Progenitor cell of endocrine pancreas (in vitro differentiated cells): ENCODE measurements at places on chromosomes 11 and 22.

- no peak for DNase-seq
Observed at GRCh38 chr11:76292583-76293188, 86.4 kb upstream of the WNT11 start.

DNA sequence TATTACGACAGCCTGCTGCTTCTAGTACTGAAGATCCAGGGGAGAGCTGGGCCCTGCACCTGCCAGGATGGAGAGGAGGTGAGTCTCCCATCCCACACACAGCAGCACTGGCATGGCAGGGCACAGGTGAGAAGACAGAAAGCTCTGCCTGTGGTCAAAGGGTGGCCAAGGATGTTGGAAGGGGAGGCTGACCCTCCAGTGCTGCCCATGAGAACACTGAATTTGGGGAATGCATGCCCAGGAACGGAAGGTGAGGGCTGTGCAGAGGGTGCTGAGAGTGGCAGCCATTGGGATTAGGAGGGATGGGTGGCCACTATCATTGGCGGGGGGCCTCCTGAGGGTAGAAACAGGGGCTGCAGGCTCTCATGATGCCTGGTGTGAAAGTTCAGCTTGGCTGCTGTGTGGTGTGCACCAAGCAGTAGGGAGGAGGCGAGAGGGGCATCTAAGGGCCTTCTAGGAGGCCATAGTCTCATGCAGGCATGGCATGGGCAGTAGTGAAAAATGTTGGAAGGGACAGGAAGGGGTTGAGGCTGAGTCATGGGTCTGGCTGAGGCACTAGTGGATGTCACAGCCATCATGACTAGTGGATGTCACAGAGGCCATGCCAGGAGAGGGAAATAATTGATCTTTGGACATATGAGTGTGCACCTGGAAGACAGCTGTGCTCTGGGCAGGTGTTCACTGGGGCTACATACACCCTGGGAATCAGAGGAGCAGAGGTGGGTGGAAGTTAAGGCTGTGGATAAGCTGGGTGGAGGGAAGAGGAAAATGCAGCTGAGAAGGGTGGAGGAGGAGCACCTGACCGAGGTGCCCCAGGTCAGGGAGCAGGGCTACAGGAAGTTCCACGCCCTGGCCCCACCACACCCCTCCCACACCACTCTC is 2.5 kb upstream of the LRRC74B start:
- DNase-seq = no peak

DNA sequence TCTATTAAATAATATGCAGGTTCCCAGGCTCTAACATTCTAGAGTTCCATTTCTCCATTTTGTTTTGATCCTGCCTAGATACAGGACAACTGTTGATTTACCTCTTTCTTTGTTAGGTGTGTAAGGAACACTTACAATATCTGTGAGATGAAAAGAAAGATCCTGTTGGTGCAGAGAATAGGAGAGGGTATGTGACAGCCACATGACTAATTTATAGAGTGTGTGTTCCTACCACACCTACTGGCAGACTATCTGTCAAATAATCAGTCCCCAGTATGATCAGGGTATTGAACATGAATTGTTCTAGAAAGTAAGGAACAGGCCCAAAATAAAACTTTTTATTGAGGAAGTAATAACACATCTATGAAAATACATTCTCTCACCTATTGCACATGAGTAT is 10.2 kb downstream of the MMP10 start:
- DNase-seq = no peak

- no peak for DNase-seq
Observed at GRCh38 chr11:15705891-15706290, 591.2 kb downstream of the INSC start.

- no peak for DNase-seq
Observed at GRCh38 chr11:117182551-117182935, 4.0 kb downstream of the SIDT2 start.

DNA sequence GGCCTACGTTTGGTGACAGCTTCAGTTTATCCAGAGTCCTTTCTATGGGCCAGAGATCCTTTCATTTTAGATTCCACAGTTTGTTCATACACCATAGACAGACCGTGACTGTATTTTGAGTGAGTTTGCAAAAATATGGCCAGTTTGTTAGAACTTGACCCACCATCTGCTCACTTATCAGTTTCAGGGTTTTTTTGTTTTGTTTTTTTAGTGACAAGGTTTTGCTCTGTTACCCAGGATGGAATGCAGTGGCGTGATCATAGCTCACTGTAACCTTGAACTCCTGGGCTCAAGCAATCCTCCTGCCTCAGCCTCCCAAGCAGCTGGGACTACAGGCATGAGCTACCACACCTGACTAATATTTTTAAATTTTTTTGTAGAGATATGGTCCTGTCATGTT is 9.1 kb upstream of the CKAP5 start:
- DNase-seq = no peak

DNA sequence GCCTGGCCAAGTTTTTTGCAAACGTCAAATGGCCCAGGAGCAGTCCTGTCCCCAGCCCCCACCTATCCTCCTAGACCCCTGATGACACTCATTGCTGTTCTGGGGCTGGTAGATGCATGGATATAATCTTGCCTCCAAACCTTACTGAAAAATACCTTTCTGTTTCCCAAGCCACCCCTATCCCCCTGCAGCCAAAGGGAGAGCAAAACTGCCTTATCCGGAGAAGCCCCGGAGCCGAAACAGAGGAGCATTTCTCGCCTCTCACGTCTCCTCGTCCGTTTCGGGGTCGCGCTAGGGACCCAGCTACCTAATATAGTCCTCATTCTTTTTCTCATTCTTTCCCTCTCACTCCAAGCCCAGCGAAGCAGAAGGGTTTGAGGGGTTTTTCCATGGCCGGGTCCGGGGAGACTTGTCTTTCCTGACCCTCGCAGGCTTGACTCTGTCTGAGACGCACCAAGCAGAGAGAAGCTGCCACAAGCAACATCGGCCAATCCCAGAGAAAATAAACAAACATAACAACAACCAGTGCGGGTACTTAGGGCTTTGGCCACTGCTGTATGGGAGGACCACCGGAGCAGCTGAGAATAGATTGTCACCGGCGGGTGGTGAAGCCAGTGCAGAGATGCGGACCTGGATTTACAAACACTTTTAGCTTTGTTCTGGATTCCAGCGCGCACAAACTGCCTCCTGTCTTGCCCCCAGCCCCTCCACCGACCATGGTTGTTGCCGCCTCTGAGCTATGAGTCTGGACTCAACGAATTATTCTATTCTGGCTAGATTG is 1.6 kb downstream of the BSX start:
- no peak for DNase-seq

GRCh38 chr11:17719938-17720795 is 796 bp downstream of the MYOD1 start:
- DNase-seq = no peak

DNA sequence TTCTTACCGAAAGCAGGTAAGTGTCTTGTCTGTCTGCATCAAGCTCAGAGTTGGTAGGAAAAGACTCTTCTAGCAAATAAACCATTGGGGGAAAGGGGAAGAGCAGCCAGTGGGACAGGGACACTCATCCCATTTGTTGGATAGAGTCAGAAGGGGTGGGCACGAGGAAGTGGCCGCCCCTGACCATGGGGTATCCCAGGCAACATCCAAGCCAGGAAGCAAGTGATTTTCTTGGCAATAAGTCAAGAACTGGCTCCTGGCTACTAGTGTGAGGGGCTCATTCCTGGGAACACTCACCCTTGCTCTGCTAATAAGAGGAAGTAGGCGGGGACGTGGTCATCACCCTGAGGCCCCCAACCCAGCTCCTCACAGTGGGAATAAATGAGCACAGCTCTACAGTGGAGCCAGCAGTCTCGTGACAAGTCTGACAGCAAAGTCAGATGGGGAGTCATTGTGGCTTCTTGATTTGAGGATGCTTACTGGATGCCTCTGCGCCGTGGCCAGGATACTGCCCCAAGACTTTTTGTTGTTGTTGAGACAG is 6.7 kb downstream of the SLC25A18 start:
- no peak for DNase-seq

- no peak for DNase-seq
Observed at GRCh38 chr22:45814198-45814597, 142.6 kb downstream of the ATXN10 start.

- DNase-seq = no peak
Observed at GRCh38 chr11:73141031-73141308, 1.1 kb downstream of the FCHSD2 start.

GRCh38 chr11:43924112-43924855 is 18.2 kb upstream of the C11orf96 start:
- DNase-seq = no peak

DNA sequence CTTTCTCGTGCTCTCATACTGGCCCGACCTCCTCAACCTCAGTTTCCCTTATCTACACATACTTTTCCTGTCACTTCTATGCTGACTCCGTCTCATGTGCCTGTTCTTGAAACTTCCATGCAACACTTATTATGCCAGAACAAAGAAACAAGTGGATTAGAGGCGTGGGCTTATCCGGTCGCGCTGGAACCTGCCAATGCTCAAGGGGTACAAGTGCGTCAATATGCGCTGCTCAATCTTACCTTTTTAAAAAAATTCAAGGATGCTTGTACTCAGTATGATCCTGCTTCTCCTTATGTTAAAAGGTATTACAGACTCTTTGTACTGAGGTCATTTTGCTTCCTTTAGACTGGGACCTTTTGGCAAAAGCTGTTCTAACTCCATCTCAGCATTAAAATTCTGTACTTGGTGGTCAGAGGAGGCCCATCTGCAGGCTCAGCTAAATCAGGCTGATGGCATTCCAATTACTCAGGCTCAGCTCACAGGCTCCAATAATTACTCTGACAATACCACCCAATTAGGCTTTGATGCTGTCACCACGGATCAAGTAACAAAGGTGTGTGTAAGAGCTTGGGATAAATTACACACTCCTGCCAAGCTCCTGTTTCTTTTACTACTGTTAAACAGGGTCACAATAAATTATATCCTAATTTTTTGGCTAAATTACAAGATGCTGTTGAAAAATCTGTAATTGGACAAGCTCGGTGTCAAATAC is 26.3 kb upstream of the ALDH3B2 start:
- DNase-seq = no peak

DNA sequence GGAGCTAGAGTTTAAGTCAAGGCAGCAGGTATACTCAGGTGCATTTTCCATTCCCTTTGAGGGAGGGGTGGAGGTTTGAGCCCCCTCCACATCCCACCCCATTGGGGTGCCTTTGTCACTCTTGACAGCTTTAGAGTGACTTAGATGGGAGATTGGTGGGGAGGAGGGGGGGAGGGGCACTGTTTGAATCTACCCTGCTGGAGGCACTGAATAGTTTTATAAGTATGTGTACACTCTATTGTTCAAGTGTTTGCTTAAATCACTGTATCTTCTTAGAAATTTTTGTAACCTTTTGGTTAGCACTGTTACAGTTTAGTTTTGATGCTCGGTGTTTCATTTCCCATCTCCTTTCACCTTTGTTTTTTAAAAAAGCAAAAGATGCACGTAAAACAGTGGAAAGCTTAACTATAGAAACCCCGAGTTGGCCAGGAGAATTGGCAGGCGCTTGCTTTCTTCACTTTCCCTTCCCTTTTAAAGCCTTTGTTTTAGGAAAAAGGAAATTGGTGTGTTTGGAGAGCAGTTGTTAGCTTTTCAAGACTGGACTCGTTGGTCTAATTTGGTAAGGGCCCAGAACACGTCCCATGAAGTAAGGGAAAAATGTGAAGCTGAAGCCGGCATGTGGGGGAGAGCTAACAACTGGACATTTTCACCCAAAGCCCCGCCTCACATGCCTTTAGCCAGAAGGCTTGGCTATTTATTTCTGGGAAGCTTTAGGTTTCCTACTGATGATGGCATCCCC is 42.8 kb downstream of the TNRC6B start:
- DNase-seq = no peak

- DNase-seq = no peak
Observed at GRCh38 chr11:12260731-12261521, 116.4 kb upstream of the PARVA start.

GRCh38 chr11:97389270-97389669 is 999.5 kb downstream of the JRKL start:
- no peak for DNase-seq

- no peak for DNase-seq
Observed at GRCh38 chr11:131499199-131499598, 128.8 kb downstream of the NTM start.

DNA sequence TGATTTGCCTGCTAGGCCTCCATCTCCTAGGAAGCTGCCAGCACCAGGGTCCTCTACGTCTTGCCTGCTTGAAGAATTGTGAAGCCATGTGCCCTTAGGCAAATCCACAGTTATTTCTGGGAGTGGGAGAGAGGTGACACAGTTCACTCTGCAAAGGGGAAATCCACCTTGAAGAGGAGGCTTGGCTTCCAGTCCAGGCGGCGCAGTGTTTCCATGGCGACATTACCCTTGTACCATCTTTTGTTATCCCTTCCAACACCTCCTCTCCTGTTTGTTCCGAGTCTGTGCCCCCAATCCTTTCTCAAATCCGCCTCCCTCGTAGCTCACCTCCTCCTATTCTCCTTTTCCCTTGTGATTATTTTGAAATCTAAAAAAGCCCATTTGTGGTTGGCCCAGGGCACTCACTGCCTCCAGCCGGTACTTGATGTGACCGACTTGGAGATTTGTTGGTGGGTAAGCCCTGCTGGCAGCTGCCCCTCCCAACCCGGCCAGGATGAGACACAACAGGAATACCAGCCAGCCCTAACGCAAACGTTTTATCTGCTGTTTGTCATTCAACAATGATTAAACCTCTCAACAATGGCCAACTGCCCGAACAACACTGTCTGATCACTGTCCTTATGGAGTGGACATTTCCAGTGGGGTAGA is 18.4 kb downstream of the SYT13 start:
- no peak for DNase-seq

- DNase-seq = no peak
Observed at GRCh38 chr11:58067685-58068084, 36.9 kb downstream of the OR6Q1 start.

DNA sequence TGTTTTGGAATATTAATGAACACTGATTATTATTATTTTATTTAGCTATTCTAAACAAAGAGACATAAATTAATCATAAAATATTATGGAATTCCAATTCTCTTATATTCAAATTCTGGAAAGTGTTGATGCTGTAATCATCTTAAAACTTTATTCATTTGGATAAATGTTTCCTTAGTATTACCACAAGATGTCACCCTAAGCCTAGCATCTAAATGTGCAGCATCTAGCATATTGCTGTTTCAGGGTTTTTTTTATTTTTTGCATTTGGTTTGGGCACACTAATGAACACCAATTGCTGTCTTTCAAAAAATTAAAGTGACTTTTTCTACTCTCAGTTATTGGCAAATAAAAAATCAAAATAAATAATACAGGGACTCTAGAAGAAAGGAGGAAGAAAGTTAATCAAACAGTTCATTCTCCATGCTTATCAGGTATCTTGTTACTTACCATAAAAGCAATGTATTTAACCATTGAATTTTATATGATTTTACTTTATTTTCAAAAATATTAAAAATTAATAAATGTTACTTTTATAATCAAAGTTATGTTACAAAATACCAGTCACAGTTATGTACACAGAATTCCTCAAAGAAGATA is 31.8 kb downstream of the DLG2 start:
- no peak for DNase-seq
